CD14-positive monocyte (primary cell): ENCODE measurements at places on chromosomes 16 and 17.

DNA sequence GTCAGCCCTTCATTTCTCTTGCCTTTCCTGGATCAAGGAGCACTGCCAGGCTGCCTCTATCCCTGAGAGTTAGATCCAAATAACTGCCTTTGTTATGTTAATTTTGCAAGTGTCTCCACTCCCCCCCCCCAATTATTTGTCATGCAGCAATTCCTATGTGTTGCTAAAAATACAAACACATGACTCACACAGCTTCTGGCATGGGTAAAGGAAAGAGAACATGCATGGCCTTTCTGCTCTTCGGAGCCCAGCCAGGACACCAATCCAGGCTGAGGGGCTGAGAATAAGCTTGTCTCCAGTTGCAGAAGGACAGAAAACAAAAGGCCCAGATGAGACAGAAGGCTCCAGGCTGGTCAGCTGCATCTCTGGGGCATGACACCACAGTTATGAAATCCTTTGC lies 148.0 kb upstream of the TNRC6C start:
- DNase-seq = no peak

GRCh38 chr17:72719206-72719577 lies 373.3 kb downstream of the SLC39A11 start:
- no peak for DNase-seq

- DNase-seq = peak; percentile 27
Observed at GRCh38 chr17:29665481-29665810, 42.7 kb upstream of the CORO6 start.

DNA sequence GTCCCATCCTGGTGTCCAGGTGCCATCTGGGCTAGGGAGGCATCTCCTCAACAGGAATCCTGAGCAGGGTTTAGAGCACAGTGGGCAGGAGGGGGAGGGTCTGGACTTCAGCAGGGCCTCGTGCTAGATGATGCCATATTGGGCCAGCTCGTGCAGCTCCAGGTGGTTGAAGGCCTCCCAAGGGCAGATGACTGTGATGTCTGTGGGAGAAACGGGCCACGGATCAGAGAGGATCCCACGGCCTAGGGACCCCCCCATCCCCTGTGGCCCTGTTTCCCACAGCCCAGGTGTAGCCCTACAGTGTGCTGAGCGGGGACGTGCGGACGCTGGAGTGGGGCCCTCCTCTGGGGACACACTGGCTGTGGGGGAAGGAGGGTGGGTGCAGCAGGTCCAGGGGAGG lies 5.4 kb downstream of the PDE6G start:
- no peak for DNase-seq

DNA sequence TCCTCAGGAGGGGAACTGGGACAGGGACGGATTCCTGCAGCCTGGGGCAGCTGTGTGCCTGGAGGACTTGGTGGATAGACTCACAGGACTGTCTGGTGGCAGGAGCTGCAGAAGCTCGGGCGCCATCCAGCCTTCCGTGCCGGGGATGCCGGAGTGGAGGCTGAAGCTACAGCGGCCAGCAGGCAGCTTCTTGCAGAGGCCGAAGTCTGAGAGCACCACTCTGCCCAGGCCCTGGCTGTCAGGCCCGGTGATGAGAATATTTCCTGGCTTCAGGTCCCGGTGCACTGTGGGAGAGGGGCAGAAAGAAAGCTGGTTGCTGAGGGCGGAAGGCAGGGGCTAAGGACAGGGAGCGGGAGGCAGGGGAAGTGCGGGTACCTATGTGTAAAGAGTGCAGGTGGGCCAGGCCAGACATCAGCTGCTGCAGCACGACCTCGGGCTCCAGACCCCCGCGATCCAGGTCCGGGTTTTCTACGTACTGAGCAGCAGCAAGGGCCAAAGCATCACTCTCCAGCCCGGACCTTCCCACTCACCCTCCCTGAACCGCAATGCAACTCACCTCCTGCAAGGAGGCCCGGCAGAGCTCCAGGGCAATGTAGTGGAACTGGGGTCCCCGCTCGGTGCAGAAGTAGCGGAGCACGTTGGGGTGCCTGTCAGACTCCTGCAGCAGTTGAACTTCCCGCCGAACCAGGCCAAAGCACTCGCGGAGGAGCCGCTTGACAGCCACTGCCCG lies 16.1 kb downstream of the PLK1 start:
- no peak for DNase-seq

DNA sequence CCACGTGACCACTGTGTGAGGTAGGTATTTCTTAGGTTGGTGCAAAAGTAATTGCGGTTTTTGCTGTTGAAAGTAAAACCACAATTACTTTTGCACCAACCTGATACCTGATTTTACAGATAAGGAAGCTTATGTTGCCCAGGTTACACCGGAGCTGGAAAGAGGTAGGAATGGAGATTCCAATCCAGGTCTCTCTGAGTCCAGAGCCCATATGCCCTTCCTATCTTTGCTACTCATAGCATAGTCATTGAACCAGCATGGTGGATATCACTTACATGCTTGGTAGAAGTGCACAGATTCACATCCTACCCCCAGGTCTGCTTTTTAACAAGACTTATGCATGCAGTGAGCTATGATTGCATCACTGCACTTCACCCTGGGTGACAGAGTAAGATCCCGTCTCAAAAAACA lies 61.8 kb downstream of the ARSG start:
- peak; percentile 44 for DNase-seq

GRCh38 chr16:74078511-74079231 lies 217.9 kb upstream of the PSMD7 start:
- DNase-seq = no peak

DNA sequence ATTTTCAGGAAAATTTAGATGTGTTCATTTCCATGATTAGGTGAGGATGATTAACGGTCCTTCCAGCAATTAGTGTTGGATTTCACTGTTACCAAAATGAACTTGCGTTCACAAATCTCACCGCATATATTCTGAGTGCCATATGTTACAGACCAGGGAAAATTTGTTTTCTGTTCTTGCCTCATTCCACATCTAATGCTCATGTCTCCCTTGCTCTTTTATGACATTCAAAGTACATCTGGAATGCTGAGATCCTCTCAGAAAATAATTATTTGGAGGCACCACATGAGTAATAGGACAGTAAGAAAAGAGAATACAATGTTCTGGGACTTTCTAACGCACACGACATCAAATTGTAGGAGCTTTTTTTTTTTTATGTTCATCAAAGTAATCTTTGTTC lies 406.5 kb downstream of the SHISA9 start:
- DNase-seq = no peak
